Tongue (tissue), 3 donors: ENCODE measurements at places on chromosomes 5 and 9.

DNA sequence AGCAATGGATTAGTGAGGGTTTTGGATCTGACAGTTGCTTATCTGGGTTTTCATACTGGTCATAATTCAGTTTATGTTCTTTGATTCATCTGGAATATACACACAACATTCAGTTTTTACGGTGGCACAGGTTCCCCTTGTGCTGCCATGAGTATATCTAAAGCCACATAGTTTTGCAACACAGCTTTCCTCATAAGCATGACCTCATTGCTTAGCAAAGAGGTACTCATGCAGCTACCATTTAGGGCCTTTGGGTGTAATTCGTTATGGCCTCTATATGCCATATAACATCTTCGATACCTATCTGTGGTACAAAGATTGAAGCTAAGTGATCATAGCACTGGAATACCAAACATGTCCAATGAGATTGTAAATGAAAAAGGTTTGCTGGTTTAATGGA lies 2.9 kb upstream of the RBM22 start:
- no peak for DNase-seq

GRCh38 chr5:181190711-181191525 lies 14.1 kb downstream of the TRIM7 start:
- peak; percentile 54 for DNase-seq

- no peak for DNase-seq
Measured at GRCh38 chr5:88539693-88540365, 271.2 kb upstream of the TMEM161B start.

- DNase-seq: peak; percentile 76
Measured at GRCh38 chr5:142888469-142889085, 118.4 kb downstream of the ARHGAP26 start.

DNA sequence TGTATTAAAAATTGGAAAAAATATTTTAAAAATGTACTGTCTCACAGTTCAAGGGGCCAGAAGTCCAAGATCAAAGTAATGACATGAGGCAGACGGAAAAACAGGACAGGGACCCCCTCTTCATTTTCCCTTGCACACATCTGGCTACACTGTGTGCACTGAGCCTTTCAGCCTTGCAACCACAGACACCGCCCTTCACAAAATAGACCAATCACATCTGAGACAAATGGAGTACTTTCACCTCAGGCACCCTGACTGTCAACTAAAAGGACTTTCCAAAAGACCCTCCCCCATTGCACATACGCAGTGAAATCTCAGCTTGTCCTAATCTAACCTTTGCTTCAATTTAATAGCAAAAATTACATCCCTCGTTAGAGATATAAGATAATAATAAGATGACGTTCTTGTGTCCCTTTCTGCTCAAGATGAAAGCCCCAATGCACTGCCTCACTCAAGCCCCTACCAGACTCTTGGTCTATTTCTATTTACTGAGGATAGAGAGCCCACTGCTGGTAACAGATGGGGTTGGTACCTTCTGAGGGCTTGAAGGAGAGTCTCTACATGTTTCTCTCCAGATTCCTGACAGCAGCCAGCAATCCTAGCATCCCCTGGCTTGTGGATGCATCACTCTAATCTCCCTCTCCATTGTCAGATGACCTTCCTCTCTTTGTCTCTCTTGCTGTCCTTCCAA lies 514.8 kb upstream of the ADAMTS16 start:
- DNase-seq: no peak

- no peak for DNase-seq
Measured at GRCh38 chr9:98455256-98456155, 200.1 kb upstream of the TBC1D2 start.

DNA sequence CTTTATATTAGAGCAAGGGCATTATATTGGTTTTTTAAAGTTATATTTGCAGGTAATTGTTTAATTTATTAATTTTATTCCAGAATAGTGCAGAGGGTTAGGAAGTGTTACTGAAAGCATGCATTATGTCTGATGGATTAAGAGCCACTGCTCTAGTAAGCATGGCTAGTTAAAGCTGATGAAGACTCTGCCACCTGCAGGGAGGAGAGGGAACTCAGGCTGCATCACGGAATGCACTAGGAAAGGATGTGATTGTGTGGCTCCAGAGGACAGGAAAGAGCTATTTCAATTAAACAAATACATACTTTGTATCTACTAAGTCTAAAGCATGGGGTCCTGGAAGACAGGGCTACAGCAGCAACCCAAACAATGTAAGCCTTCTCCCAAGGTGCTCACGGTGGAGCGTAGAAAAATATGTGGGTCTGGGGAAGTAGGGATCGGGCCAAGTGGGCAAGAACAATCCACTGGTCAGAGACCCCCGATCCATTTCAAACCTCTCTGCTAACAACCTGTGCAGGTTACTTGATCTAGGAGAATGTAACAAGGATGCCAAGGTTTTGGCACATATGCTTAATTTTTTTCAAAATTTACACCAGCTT lies 15.3 kb upstream of the GRXCR2 start:
- peak; percentile 41 for DNase-seq

DNA sequence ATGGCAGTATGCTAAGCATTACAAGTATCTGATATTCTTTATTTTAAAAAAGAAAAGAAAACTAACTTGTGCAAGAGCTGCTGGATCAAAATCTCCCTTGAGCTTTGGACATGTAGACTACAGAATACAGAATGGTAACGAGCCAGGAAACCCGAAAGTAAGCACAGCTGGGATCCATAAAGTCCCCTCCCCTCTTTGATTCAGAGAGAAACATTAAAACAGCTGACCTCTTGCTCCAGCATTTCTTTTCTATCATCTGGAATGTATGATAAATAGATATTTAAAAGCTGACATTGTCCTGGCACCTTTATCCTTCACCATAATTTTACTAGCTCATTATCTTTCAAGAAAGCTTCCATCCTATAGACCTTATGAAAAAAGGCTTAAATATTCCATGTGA lies 28.2 kb upstream of the LPAR1 start:
- peak; percentile 84 for DNase-seq
